ENCODE measurements at places on chromosomes 6 and 20.

- DNase-seq: no peak
These were observed 77.1 kb downstream of the GPR63 start for GRCh38 chr6:96760153-96760687.

GRCh38 chr20:2692886-2693285 is 306 bp downstream of the EBF4 start:
- no peak for DNase-seq

- DNase-seq: no peak
These were observed 79.1 kb downstream of the RPP40 start for GRCh38 chr6:4924661-4925271.

DNA sequence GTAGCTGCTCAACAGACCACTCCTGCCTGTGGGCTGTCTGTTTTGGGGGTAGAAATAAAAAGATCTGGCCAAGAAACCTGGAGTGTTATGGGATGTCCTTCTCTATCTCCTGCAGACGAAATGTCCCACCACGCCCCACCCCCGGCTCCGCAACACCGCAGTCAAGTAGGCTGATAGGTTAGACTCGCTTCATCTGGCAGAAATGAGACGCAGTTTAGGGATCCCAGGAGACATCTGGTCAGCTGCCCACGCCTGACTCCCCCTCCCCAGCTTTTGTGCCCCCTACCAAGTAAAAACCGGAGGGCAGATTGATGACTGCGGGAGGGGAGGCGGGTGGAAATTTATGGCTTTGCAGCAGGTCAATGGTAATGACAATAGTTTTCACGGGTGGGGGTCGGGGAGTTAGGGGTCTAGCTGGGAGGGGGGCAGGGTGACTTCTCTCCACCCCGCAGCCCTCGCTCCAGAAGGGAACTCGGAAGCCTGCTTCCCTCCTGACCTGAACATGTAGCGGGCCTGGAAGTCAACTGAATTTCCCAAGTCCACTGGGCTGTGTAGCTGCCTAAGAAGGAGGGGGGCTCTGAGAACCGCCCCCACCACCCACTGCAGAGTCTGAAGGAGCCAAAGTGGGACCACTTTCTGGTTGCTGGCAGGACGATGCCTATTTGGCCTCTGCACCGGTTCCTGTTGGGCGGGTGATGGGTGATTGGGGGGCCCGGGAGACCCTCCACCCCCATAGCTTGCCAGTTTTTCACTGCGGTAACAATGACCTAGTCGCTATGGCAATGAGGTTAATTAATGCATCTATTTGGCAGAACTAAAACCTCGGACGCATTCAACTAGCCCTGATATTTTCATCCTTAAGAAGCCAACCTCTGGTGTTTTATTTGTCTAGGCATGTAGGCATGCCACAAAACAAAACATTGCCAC is 25.7 kb downstream of the PMEPA1 start:
- DNase-seq: no peak

All from CD4-positive, alpha-beta T cell treated with Interleukin-17A for 1 hour (primary cell).